ENCODE measurements at places on chromosomes 13 and 19.

DNA sequence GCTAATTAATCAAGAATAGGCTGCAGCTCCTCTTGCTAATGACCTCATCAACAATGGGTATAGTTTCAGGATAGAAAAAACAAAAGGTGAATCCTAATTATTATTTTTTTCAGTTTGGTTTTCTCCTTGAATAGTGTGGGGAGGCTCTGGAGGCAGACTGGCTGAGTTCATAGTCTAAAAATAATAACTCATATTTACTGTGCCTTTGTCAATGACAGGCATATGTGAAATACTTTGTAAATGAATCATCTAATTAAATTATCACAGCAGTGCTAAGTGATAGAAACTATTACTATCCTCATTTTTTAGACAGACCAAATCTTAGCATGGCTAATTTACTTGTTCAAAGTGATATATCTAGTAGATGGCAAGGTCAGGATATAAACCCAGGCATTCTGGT, 1261.0 kb upstream of the SLC10A2 start:
- DNase-seq, result no peak

GRCh38 chr13:73481886-73482445, 423.2 kb downstream of the KLF5 start:
- no peak for DNase-seq

DNA sequence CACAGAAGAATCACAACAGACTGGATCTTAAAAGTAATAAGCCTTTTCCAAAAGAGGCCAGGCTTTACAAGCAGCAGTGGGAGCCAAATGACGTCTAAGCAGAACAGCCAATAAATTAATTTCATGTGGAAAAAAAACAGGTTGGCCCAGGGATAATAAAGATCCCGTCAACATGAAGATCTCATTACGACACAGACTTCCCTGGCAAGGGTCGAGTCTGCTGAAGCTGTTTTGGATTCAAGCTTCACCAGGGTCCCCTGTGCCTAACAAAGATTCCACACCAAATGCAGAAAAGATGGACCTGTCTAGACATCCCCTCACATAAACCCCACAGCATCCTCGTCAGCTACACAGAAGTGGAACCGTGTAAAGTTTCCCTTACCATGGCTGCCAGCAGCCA, 215.1 kb upstream of the ZNF507 start:
- no peak for DNase-seq

- DNase-seq, result no peak
Measured at GRCh38 chr19:36128392-36128736, 11.5 kb upstream of the CAPNS1 start.

- no peak for DNase-seq
Measured at GRCh38 chr13:60327511-60327910, 69.5 kb upstream of the TDRD3 start.

DNA sequence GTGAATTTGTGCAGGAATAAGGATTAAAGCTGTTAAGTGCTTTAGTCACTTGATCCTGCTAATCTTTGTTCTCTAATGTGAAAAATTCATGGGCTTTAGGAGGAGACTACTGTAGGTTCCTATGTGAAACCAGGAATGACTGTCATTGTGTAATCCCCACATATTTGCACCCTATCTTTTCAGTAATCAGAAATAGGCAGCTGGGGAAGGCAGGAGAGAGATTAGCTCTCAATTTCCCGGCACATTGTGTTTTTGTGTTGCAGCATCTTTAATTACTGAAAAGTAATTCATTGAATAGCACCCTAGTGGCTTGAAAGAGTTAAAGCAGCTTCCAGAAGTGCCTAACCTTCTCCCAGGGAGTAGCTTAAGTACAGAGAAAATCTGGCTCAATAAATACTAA, 282.9 kb downstream of the OLFM4 start:
- DNase-seq, result no peak
